ENCODE measurements at places on chromosomes 3 and 15.

GRCh38 chr3:184505076-184505878 is 56.3 kb upstream of the EPHB3 start:
- DNase-seq = no peak

GRCh38 chr3:23748398-23749110 is 57.2 kb upstream of the UBE2E1 start:
- DNase-seq = no peak

- DNase-seq = no peak
These were observed 75.3 kb upstream of the CMTM7 start for GRCh38 chr3:32316319-32316718.

- no peak for DNase-seq
These were observed 20.5 kb downstream of the EXOSC7 start for GRCh38 chr3:44996556-44996969.
